Right ventricle myocardium superior (tissue), 1 donor: ENCODE measurements at places on chromosomes 2 and 18. TPM values are rescaled to one million over a fixed set of nuclear protein-coding genes. Genes with fewer than 3 reads are reported as not detected.

GRCh38 chr18:23634692-23635091, 28.0 kb downstream of the ANKRD29 start:
- no peak for DNase-seq

DNA sequence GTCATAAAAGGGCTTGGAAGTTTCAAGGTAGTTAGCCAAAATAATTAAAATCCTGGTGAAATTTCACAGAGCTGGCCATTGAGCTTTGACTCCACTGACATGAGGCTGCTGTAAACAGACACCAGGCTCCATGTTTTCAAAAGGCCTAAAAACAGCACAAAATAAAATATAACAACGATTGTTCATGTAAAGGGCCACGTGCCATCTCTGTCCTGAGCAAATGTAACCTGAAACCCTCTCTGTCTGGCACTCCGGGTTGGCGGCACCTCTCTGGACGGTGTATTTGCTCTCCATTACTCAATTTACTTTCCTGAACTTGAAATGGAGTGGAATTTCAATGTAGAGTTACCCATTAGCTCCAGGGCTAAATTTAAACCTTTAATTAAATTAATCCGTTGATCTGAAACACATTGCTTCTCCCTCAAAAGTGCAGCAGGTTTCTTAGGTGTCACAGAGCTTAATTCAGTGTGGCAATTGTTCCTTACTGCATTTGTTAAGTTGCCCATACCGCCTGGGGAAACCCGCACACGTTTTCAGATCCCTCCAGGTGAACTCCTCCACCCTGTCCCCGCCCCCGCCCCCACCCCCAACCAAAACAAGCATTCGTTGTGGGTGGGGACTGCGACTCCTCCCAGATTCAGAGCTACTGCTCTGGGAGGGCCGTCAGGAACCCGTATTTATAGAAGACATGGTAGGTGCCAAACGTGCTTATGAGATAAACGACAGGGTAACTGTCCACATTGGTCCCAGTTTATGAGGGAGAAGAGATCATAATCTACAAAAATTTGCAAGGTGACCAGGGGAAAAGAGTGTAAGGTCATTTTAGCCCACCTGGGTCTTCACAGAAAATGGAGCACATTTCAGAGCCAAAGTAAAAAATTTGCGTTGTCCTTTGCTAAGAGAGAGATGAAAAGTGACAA, 1.2 kb upstream of the CABLES1 start:
- DNase-seq = no peak

DNA sequence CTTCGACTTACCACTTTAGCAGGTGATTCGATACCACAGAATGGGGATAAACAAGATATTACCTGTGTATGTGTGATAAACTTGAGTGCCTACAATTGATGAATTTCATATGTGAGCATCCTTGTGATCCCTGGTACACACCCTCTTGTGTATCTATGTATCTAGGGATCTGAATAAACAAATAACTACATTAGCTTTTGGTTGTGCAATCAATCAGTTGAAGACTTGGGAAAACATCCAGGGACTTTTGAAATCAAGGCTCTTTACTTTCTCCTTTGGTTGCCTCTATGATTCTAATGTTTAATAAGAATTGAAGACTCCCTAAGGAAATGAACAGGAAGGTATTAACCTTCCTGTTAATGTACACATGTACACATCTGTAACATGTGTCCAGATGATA, 97.3 kb upstream of the DCC start:
- no peak for DNase-seq

FAM110C gene
- 1.9 TPM for total RNA-seq

FLACC1 gene
- 8.3 TPM for total RNA-seq
